ENCODE measurements at places on chromosomes 1 and 21.

- no peak for DNase-seq
These were observed 161.2 kb upstream of the NFIA start for GRCh38 chr1:60921175-60921574.

DNA sequence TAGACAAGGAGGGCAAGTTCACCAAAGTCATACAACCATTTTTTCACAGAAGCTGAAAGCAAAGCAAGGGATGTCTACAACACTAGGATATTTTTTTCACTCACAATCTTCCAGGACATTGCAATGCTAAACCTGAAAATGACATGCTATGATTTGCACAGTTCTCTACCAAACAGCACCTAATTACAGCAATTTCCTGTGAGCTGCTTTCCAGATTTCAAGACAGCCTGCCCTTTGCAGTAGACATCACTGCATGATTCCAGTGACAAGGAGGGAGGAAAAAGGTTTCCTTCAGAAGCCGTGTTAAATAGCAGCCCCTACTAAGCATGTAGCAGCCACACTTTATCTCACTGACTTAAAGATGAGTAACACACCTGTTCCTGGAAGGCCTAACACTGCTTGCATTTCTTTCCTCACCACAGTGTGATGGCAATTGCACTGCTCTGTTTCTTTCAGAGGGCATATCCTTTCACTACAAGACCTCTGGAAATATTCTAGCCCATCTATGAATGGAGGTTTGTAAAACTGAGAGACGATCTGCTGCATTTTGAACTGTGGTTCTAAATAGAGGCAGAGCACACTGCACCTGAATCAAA is 97.1 kb downstream of the DUSP10 start:
- DNase-seq = no peak

DNA sequence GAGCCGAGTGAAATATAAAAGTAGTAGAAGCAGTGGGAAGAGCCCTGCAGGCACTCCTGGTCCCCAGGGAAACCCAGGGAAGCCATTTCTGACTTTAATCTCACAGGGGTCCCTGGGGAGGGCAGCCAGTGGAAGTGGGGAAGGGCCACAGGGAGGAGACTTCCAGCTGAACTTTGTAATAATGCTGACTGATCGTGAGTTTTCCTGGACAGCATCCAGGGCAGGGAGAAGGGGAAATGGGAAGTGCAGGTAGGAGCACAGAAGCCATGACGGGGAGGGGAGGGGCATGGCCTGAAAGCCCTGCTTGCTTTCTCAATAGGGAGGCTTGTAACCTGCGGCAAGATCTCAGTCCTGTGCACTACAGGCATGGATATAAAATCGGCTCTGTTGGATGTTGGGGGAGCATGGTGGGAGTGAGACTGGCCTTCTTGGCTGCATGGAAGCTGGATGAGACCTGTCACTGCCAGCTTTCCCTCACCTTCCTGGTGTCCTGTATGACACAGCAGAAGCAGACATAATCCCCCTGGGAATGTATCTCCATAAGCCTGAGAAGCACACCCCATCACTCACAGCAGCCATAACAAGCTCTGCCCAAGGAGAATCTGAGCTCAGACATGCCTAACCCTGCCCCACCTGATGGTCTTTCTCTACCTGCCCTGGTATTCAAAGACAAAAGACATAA is 15.1 kb upstream of the MX1 start:
- no peak for DNase-seq

GRCh38 chr1:64933296-64934070 is 32.9 kb downstream of the JAK1 start:
- DNase-seq = no peak

DNA sequence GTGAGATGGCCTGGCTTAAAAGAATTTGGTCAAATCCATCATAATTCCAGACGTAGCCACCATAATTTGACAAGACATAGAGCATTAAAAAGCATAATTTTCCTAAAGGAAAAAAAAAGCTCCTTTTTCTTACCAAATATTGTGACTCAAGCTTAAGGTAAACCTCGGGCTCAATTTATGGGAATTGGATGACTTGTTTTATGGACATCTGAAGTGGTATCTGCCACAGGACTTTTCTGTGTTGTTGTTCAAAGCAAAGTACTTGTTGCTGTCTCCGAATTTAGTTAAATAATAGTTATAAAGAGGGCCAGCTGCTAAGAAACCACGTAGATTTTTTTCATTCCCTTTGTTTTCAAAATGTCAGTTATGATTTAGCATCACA is 1.1 kb downstream of the MPZL1 start:
- DNase-seq = no peak
